Thyroid gland (tissue), 4 donors: ENCODE measurements at places on chromosomes 7 and 10. TPM values are rescaled to one million over a fixed set of nuclear protein-coding genes. Genes with fewer than 3 reads are reported as not detected.

Gene EIF4H
- total RNA-seq: 323 TPM

GRCh38 chr10:75883081-75884072 lies 452.0 kb downstream of the LRMDA start:
- H3K27ac ChIP-seq: no peak overlapping the region
- H3K36me3 ChIP-seq: no peaks in the 10 kb centered on the region
- no peak for DNase-seq
- no peaks in the 10 kb centered on the region for H3K4me1 ChIP-seq
- no peaks in the 10 kb centered on the region for H3K27me3 ChIP-seq

Gene SUN3
- not detected for total RNA-seq

Gene PDE1C
- total RNA-seq: 4.0 TPM

Gene SDK1
- total RNA-seq: 1.7 TPM

DNA sequence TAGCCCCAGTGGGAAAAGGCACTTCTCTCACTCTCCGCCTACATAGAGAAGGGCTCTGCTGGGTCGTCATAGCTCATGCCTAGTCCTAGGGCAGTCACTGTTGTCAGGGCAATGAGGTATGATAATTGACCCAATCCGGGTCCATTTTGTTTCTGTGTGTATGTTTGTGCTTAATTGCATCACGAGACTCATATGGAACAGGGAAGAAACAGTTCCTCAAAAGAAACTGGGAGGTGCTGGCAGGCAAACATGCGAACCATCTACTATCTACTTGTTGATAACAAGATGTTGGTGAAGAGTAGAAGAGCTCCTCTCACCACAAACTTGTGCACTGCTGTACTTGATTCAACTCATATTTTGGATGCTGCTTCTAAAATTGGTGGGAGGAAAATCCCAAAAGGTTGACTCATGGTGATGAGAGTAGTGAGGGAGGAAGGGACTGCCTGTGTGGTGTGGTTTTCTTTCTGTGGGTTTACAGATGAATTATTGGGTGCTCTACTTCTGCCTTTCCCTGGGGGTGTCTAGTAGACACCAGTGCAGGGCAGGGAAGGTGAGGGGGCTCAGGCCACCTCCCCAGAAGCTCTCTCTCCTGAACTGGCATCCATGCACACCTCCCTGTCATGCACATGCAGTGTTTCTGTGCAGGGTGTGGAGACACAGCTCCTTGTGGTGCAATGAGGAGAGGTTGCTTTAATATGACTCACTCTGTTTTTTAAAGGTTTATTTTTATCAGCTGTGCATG lies 29.4 kb downstream of the LSMEM1 start:
- no peak for DNase-seq
- H3K4me3 ChIP-seq: no peak overlapping the region
- H3K4me1 ChIP-seq: no peaks in the 10 kb centered on the region
- no peak overlapping the region for H3K27ac ChIP-seq

DNA sequence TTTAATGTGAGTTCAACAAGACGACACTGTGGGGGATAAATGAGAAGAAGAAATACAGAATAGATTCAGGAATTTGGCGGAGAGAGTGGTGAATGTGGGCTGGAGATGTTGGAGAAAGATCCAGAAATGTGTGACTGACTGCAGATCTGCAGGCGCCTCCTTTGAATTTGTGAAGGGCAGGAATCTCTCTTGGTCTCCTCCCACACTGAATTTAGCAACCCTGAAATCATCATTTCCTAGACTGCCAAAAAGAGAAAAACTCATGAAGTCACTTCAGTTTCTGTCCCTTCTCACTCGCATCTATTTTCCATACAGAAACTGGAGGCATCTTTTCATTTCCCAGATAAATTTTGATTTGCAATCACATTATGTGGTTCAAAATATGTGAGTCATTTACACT lies 128.7 kb downstream of the GNAI1 start:
- no peaks in the 10 kb centered on the region for H3K27me3 ChIP-seq
- H3K4me1 ChIP-seq: no peaks in the 10 kb centered on the region
- no peaks in the 10 kb centered on the region for H3K36me3 ChIP-seq
- DNase-seq: no peak

DNA sequence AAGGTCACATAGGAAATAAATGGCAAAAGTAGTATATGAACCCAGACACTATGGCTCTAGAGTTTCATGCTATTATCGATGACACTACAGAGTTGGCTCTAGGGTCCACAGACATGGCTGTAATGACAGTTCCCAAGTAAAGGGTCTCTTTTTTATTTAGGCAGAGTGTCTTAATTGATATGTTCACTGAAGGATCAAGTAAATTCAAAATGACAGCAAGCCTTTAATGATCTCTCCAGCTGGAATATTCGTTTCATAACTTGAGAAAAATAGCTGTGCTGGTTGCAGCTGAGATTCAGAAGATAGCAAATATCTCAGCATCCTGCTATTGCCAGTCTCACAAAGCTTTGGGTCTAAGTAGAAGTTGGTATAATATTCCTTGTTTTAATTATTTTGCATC lies 333.6 kb upstream of the MAGI2 start:
- no peaks in the 10 kb centered on the region for H3K27me3 ChIP-seq
- H3K4me1 ChIP-seq: no peaks in the 10 kb centered on the region
- no peak overlapping the region for H3K27ac ChIP-seq

DNA sequence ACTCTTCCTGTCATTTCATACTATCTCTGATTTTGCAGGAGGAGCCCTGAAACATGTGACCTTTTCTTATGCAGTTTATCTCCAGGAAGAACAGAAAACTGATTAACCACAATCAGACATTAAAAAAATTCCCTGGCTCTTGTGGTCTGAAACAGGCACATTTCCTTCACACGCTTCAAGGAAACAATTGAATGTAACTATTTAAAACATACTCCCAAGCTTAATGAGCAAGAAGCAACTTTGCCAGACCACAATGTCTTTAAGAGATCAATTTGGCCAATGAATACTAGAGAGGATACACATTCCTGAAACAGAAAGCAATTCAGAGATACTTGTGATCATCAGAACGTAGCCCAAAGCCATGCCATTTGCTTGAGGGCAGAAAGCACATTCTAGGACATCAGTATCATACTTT lies 65.8 kb downstream of the PIP4K2A start:
- no peak overlapping the region for H3K4me3 ChIP-seq
- H3K27ac ChIP-seq: no peak overlapping the region
- no peaks in the 10 kb centered on the region for H3K36me3 ChIP-seq
- DNase-seq: no peak

DNA sequence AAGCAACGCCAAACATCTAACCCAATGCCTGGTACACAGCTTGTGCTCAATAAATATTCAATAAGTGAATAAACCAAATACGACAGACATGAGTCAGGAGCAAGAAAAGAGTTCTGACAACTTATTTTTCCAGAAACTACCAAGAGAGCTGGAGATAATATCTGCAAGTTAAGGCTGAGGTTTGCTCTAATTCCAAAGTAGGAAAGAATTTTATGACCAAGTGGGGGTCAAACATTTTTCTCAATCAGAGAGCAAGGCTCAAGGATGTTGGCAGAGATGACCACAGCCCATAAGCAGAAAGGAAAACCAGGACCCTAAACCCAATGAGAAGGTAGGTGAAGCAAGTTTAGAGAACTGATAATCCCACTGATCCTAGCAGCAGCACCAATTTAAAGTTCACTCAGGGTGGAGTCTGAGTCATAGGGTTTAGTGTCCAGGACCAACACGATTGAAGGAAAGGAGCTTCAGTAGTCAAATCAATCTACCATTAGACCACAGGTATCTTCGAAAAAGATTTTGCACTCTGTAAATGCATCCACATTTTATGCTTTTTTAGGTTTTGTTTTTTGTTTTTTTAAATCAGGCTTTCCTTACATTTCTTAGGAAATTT lies 49.3 kb upstream of the KCNIP2 start:
- no peak overlapping the region for H3K4me3 ChIP-seq
- DNase-seq: no peak
- H3K27ac ChIP-seq: no peak overlapping the region

- H3K36me3 ChIP-seq: no peaks in the 10 kb centered on the region
- no peak for DNase-seq
- no peaks in the 10 kb centered on the region for H3K4me1 ChIP-seq
- no peak overlapping the region for H3K4me3 ChIP-seq
These were observed 136.0 kb upstream of the WNT16 start for GRCh38 chr7:121192834-121193233.

DNA sequence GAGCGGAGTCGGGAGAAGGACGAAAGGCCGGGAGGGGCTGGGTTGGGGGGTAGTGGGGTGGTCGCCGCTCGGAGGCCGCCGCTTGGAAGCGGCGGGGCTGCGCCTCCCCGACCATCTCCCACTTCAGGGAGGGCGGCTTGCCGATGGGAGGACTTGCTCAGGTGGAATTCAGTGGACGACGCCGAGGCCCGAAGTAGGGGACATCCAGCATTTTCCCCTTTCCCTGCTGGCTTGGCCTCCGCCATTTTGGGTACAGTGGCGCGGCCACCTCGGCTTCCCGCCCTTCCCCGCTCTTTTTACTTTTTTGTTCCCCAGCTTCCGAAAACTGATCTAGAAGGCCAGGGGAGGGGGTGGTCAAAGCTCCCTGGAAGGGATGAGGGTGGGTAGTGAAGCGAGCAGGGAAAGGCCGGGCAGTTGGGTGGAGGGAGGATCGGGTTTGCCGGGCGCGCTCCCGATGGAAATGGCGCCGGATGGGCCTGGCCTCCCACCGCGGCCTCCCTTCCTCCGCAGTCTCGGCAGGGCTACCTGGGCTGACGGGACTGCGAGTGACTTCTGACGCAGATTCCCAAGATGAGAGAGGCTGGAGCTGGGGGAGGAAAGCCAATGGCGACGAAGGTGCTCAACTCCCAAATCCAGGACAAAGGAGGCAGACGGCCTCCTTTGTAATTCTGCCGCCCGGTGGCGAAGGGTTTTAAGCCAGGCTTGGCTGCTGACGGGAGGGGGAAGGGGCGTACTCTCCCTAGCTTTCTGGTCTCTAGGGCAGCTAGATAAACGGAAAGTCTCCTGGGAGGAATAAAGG lies at the start of gene PBLD:
Gene PBLD, minus strand, starts transcription at position 670 of the 799 bp plus-strand sequence. CDS start 26,084 bp downstream, outside the sequence.
- H3K27ac ChIP-seq: peak within 1 kb of the TSS; percentile 99
- H3K27me3 ChIP-seq: no peaks in the 10 kb centered on the region
- H3K36me3 ChIP-seq: no peaks in the 10 kb centered on the region
- peaks cover 51% of the 10 kb centered on the region for H3K4me1 ChIP-seq

DNA sequence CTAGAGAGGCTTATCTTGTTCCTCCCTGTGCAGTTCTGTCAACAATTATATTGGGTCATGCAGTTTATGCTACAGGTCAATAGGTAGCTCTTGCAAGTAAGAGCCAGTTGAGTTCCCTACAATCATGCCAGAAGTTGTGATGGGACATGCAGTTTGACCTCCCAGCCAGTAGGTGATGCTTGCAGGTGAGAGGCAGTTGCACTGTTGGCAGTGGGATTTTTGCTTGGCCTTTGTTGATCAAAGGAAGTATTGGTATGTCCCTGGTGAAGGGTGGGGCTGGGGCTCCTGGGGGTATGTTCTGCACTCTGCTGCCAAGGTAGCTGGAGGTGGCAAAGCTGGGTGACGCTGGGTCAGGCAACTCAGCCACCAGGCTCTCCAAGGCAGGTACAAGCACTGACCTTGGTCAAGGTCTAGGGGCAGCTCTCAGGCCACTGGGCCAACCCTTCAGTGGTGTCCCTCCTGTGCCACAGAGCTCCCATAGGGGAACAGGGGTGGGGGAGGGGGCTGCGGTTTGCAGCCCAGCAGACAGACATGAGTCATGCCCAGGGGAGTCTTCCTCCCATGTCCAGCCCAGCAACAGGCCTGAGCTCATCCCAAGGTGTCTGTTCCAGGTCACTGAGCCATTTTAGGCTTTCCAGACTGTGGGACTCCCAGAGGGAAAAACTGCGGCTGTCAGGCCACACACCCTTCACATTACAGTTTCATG lies 43.3 kb downstream of the MEOX2 start:
- no peaks in the 10 kb centered on the region for H3K36me3 ChIP-seq
- no peak for DNase-seq
- H3K4me1 ChIP-seq: no peaks in the 10 kb centered on the region
